Psoas muscle (tissue), 8 donors: ENCODE measurements at places on chromosomes 3 and 15.

GRCh38 chr15:75750261-75751050, 37.8 kb upstream of the CSPG4 start:
- H3K36me3 ChIP-seq = no peaks in the 10 kb centered on the region
- DNase-seq = no peak
- H3K27me3 ChIP-seq = no peaks in the 10 kb centered on the region

DNA sequence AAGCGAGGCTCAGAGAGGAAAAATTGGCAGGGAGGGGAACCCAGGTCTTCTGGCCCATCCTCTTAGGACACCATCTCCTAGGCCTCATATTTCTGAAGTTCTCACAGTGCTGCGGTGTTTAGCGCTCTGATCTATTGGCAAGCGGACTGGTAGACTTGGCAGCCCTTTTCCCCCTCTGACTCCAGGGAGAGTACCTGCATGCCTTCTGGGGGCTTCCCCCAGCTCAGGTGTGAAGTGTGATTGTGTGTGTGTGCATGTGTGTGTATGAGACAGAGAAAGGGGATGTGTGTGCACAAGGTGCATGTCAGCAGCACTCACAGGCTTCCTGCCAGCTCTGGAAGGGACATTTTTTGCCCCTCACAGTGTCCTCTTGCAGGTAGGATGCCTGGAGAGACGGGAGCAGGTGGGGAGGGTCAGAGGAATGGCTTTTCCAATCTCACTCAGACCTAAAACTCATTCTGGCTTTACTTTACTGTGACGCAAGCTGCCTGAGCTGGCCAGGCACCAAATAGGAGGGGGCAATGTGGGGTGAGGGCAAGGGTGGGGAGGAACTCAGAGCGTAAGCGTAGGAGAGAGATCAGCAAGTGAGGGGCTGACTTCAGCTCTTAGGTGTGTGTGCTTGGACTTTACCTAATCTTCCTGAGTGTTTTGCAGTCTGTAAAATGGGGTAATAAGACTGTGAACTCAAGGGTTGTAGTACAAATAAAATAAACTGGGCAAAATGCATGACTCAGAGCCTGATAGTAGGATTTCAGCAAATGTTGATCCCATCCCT, 4.0 kb upstream of the IL17RE start:
- DNase-seq = no peak
- peaks cover 10% of the 10 kb centered on the region for H3K4me1 ChIP-seq
- H3K36me3 ChIP-seq = peaks cover 7% of the 10 kb centered on the region
- no peaks in the 10 kb centered on the region for H3K27me3 ChIP-seq

DNA sequence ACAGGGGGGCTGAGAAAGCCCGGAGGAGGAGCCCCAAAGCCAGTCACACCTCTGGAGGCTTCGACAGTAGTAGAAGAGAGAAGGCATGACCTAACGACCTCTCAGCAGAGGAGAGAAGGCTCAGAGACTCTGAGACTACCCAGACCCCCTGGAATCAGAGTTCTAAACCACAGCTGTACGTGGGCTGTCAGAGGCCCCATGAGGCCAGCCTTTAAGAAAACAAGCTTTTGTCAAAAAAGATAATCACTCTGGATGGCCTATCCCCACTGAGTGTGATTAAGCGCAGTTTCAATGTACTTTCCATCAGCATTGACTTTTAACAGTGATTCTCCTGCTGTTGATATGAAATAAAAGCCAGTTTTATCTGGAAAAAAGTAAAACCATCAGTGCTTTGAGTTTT, 330.3 kb downstream of the CLSTN2 start:
- no peak overlapping the region for H3K4me3 ChIP-seq
- no peak overlapping the region for H3K27ac ChIP-seq
- no peak for DNase-seq
- H3K4me1 ChIP-seq = peaks cover 19% of the 10 kb centered on the region

DNA sequence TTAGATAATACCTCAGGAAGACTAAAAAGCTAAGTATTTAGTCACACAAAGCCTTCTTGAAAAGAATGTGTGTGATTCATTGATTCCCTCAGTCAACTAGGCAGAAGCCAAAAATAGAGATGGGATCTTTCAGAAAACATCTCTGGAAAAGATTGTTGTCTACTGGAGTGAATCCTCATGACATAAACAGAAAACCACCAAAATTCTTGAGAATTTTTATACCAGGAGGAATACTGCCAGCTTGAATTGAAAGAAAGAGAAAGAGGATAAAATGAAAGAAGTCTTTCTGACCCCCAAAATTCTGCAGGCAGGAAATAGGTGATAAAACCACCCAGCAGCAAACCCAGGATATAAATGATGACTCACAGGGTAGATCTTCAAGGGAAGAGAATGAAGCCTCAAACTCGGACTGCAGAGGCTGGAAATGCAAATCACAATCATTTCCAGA, 363.1 kb upstream of the PLSCR5 start:
- H3K27ac ChIP-seq = no peak overlapping the region
- no peaks in the 10 kb centered on the region for H3K36me3 ChIP-seq
- no peaks in the 10 kb centered on the region for H3K4me1 ChIP-seq
- DNase-seq = no peak

DNA sequence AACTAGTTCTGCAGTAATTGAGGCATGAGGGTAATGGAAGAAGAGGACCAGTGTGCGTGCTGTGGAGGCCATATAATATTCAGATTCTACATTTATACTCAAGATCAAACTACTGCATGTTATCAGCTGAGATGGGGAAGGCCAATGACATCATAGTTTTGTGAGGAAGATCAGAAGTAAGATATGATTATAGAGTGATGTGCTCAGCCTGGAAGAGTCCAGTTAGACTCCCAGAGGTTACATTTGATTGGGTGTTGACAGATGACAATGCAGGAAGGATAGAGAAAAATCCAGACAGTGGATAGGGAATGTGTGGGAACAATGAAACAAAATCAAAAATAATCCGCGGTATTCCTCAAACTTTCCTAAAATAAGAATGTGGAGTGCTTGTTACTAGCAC, 35.4 kb downstream of the GOLIM4 start:
- no peaks in the 10 kb centered on the region for H3K27me3 ChIP-seq
- DNase-seq = no peak
- no peak overlapping the region for H3K4me3 ChIP-seq
- no peaks in the 10 kb centered on the region for H3K36me3 ChIP-seq
- H3K4me1 ChIP-seq = peaks cover 12% of the 10 kb centered on the region
- H3K27ac ChIP-seq = no peak overlapping the region

DNA sequence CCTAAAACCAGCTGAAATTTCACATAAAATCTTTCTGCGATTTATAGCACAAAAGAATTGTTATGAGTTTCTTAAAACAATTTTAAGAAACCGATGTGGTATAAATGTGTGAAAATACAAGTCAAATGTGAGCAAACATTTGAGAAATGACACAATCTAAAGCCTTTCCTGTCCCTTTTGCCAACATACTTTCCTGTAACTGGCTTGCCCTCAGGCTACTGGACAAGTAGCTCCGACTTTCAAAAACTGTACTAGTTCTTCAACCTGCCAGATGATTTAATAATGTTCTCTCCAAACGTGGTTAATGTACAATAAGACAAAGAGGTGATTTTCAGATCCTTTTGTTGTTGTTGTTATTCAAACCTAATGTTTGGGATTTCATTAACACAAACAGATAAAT, 105.9 kb upstream of the ARHGEF26 start:
- no peaks in the 10 kb centered on the region for H3K27me3 ChIP-seq
- DNase-seq = no peak
- no peaks in the 10 kb centered on the region for H3K4me1 ChIP-seq
- no peak overlapping the region for H3K27ac ChIP-seq

DNA sequence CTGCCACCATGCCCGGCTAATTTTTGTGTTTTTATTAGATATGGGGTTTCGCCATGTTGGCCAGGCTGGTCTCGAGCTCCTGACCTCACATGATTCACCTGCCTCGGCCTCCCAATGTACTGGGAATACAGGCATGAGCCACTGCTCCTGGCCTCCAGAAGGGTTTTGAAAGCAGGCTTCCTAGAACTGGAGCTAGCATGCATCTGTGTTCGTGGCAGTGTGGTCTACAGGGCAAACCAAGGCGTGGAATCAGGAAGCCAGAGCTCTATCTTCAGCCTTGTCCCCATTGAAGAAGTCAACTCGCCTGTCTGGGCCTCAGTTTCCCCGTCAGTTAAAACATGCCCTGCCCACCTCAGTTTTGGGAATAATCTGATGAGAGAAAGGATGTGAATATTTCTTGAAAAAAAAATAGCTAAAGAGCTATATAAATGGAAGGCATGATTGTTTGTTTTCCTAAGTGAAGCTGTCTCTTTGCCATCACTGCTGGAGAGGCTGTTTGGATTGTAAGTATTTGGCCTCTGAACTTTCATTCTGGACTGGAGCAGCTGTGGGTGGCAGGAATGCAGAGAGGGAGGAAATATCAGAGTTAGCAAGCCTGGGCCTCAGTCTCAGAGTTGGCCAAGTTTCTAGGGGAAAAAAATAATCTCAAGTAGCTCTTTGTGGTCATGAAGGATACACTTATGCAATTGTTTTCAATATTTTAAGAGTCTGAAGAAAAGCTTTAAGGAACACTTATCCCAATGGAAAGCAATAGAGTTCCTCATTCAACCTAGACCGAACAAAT, 36.5 kb upstream of the UACA start:
- H3K27me3 ChIP-seq = no peaks in the 10 kb centered on the region
- no peaks in the 10 kb centered on the region for H3K36me3 ChIP-seq
- DNase-seq = no peak
- no peaks in the 10 kb centered on the region for H3K4me1 ChIP-seq

- no peaks in the 10 kb centered on the region for H3K27me3 ChIP-seq
- H3K27ac ChIP-seq = peak overlapping the region; percentile 41
- DNase-seq = peak; percentile 32
- H3K36me3 ChIP-seq = no peaks in the 10 kb centered on the region
- peaks cover 15% of the 10 kb centered on the region for H3K4me1 ChIP-seq
Measured at GRCh38 chr3:193872265-193872753, 263.6 kb upstream of the HES1 start.

DNA sequence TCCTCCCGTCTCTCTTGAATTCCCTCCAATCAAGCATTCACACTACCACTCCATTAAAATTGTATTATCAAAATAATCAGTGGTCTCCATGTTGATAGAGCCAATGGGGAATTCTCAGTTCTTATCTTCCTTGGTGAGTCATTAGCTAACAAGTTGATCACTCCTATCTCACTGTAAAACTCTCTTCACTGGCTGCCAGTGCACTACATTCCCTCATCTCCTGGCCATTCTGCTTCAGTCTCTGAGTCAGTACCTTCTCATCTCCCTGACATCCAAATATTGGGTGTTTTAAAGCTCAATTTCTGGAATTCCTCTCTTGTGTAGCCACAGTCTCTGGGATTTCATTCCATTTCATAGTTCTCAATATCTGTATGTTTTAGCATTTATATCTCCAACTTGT, 175.2 kb downstream of the ALDH1A2 start:
- H3K4me3 ChIP-seq = no peak overlapping the region
- peaks cover 3% of the 10 kb centered on the region for H3K27me3 ChIP-seq
- no peak for DNase-seq
- H3K27ac ChIP-seq = no peak overlapping the region

- H3K27ac ChIP-seq = no peak overlapping the region
- H3K4me3 ChIP-seq = peak overlapping the region; percentile 87
- H3K36me3 ChIP-seq = no peaks in the 10 kb centered on the region
- no peaks in the 10 kb centered on the region for H3K27me3 ChIP-seq
- DNase-seq = no peak
Measured at GRCh38 chr15:41970456-41970855, 1.9 kb downstream of the EHD4 start.

DNA sequence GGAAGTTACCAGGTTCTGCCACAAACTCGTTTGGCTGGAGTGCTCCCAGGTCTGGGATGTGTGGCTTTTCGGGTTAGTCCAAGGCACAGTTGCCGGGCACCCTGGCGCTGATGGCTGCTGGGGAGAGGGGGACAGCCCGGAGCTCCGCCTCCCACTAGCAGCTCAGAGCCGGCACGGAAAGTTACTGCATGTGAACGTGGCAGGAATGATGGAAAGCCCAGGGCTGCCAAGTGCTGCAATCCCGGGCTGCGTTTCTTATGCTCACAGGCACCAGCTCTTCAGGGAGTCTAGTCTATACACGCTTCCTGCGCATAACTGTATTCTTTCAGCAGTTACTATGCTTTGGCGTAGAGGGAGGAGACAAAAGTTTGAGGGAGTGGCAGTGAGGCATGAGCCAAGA, 141.8 kb upstream of the ICE2 start:
- peak overlapping the region; percentile 31 for H3K4me3 ChIP-seq
- H3K27me3 ChIP-seq = no peaks in the 10 kb centered on the region
- H3K4me1 ChIP-seq = peaks cover under 1% of the 10 kb centered on the region
- no peak overlapping the region for H3K27ac ChIP-seq
- DNase-seq = peak; percentile 69

DNA sequence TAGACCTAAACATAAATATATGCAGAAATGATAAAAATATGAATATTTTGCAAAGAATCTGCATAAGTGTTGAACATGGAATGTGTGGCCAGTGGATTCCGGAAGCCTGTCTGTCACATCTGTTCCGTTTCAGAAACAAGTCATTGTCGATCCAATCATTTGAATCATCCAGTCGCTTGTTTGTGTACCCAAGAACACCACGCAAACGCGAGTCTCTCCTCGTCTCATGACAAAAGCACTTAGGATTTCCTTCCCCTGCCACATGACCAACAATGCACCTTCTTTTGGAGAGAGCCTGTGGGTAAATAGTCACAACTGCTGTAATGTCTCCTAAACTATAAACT, 80.2 kb downstream of the FMN1 start:
- no peaks in the 10 kb centered on the region for H3K4me1 ChIP-seq
- H3K4me3 ChIP-seq = no peak overlapping the region
- H3K36me3 ChIP-seq = no peaks in the 10 kb centered on the region
- DNase-seq = no peak
- H3K27me3 ChIP-seq = no peaks in the 10 kb centered on the region
